CD8-positive, alpha-beta memory T cell (primary cell): ENCODE measurements at places on chromosomes 7 and 10. TPM values are rescaled to one million over a fixed set of nuclear protein-coding genes. Genes with fewer than 3 reads are reported as not detected.

DNA sequence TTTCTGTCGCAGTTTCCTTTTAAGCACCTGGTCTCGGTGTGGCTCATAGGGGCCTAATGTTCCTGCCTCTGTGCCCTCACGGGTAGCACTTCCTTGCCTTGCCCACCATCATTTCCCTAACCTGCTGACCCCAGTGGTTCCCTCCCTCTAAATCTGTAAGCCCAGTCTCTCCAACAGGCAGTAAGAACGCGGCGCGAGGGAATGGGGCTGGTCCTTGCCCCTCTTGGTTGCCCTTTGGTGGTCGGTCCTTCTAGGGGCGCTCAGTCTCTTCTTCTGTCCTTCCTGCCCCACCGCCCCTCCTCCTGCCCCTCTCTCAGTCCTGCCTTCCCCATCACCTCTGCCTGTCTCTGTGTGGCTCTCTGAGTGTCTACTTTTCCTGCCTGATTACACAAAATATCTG, 21.2 kb downstream of the EMX2 start:
- H3K4me3 ChIP-seq = no peak overlapping the region
- H3K27me3 ChIP-seq = peaks cover 3% of the 10 kb centered on the region
- DNase-seq = no peak
- no peaks in the 10 kb centered on the region for H3K36me3 ChIP-seq

GRCh38 chr10:49273082-49273465, 25.9 kb upstream of the C10orf71 start:
- DNase-seq = no peak
- H3K27me3 ChIP-seq = no peaks in the 10 kb centered on the region
- H3K4me3 ChIP-seq = no peak overlapping the region
- H3K36me3 ChIP-seq = no peaks in the 10 kb centered on the region

DNA sequence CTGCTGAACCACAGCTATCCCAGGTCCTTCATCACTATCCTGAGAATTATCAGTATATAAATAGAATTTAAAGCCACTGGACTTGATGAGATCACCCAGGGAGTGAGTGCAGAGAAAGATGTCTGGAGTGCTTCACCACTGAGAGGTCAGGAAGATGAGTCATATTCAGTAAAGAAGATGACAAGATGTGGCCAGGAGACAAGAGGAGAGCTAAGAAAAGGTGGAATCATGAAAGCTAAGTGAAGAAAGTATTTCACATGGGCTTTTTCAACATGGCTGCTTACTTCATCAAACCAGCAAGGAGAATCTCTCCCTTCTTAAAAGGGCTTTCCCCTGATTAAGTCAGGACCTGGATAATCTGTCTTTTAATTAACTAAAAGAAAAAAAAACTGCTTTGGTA, 9.1 kb upstream of the PRKAR2B start:
- no peak overlapping the region for H3K27ac ChIP-seq
- DNase-seq = no peak

Gene WEE2
- not detected for total RNA-seq

DNA sequence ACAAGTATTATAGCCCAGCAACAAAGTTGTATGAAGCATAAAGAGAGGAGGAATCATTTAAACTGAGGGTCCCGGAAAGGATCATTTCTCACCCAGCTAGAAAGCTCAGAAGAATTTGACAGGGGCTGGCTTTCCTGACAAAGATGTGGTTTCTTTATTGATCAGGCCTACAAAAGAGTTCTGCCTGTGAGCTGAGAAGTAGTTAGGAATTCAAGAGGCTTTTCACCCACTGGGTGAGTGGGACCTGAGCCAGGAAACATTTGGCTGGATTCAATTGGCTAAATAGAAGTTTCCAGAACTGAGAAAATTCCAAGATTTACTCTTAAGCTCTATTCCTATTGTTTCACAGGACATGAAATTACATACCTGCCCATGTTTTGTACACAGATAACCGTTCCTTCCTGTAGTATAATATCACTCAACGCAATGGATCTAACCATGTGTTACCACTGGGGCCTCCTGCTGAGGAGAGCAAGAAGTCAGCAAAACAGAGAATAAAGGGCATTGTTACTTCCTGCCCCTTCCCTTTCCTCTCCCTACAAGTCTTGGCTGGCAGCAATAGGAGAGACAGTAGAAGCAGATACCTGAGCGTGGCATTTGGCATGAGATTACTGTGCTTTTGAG, 53.9 kb upstream of the PAPSS2 start:
- no peak for DNase-seq
- H3K27me3 ChIP-seq = no peaks in the 10 kb centered on the region
- no peak overlapping the region for H3K4me3 ChIP-seq
- H3K36me3 ChIP-seq = no peaks in the 10 kb centered on the region
- H3K27ac ChIP-seq = no peak overlapping the region
- H3K4me1 ChIP-seq = no peaks in the 10 kb centered on the region

DNA sequence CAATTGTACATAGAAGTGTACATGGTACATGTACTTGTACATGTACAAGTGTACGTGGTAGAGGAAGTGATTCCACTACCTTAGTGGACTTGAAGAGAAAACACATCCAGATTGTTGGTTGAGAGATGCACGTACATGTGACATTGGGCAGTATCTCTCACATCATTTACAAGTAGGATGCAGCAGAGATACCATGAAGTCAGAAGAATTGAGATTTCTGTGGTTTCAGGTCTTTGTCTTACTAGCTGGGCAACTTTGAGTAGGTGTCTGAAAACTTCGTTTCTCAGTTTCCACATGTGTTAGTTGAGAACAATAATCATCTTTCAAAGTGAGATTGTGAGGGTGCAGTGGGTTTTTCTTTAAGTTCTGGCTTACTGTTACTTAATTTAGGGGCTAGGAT, 21.5 kb downstream of the CLDN12 start:
- H3K27me3 ChIP-seq = no peaks in the 10 kb centered on the region
- H3K27ac ChIP-seq = no peak overlapping the region
- no peak for DNase-seq
- no peaks in the 10 kb centered on the region for H3K36me3 ChIP-seq

Gene AMZ1
- total RNA-seq = not detected

DNA sequence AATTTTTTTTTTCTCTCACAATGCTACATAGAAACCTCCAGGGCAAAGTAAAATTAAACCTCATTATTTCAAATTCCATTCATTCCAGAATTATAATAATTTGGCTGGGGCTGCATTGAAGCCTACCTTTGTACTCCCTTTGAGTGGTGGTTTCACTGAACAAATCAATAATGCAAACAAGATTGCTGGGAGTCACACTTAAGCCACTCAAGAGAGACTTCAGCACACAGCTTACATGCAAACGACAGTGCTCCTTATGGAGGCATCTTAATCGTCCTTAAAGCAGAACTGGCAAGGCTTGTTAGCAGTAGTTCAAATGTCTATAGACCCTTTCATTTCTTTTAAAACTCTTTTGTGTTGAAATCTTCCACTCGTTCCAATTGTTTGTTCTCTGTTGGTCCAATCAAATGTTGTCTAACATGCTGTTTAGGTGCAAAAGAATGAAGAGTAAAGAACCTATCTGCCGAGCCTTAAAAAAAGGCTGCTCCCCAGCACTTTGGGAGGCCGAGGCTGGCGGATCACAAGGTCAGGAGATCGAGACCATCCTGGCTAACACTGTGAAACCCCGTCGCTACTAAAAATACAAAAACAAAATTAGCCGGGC, 294.9 kb downstream of the FGFR2 start:
- no peak overlapping the region for H3K27ac ChIP-seq
- no peaks in the 10 kb centered on the region for H3K4me1 ChIP-seq
- H3K27me3 ChIP-seq = no peaks in the 10 kb centered on the region
- H3K36me3 ChIP-seq = no peaks in the 10 kb centered on the region
- no peak for DNase-seq

GRCh38 chr7:1847260-1848001, 177.4 kb downstream of the ELFN1 start:
- H3K4me1 ChIP-seq = no peaks in the 10 kb centered on the region
- no peak overlapping the region for H3K27ac ChIP-seq
- no peaks in the 10 kb centered on the region for H3K27me3 ChIP-seq
- no peaks in the 10 kb centered on the region for H3K36me3 ChIP-seq

DNA sequence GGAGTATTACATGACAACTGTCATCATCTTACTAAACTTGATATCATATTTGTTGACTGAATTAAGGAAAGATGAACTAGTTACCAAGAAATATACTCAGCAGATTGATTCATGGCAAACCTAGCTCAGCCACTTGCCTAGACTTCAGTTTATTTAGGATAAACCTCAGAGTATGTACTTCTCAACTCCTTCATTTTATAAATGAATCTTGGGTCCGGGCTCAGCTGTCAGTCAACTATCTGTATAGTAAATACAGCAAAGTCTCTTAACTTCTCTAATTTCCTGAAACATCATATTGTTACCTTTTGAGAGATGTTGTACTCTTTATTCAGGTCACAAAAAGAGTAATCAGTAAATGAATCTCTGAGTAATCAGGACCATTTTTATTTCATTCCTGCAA, 211.0 kb upstream of the KLF14 start:
- no peaks in the 10 kb centered on the region for H3K27me3 ChIP-seq
- no peak overlapping the region for H3K4me3 ChIP-seq
- no peak for DNase-seq
- H3K27ac ChIP-seq = no peak overlapping the region

Gene SUPV3L1
- total RNA-seq = 50.0 TPM

Gene FAM237B
- total RNA-seq = not detected

GRCh38 chr7:158631574-158632195, 44.1 kb upstream of the PTPRN2 start:
- no peaks in the 10 kb centered on the region for H3K36me3 ChIP-seq
- no peak overlapping the region for H3K27ac ChIP-seq
- H3K4me3 ChIP-seq = no peak overlapping the region
- no peaks in the 10 kb centered on the region for H3K4me1 ChIP-seq
- DNase-seq = no peak

Gene NOM1
- 34.3 TPM for total RNA-seq

Gene CFAP58
- total RNA-seq = not detected

- no peak overlapping the region for H3K4me3 ChIP-seq
- H3K36me3 ChIP-seq = no peaks in the 10 kb centered on the region
- no peaks in the 10 kb centered on the region for H3K4me1 ChIP-seq
- H3K27ac ChIP-seq = no peak overlapping the region
Observed at GRCh38 chr7:80548840-80549530, 37.1 kb upstream of the GNAT3 start.

DNA sequence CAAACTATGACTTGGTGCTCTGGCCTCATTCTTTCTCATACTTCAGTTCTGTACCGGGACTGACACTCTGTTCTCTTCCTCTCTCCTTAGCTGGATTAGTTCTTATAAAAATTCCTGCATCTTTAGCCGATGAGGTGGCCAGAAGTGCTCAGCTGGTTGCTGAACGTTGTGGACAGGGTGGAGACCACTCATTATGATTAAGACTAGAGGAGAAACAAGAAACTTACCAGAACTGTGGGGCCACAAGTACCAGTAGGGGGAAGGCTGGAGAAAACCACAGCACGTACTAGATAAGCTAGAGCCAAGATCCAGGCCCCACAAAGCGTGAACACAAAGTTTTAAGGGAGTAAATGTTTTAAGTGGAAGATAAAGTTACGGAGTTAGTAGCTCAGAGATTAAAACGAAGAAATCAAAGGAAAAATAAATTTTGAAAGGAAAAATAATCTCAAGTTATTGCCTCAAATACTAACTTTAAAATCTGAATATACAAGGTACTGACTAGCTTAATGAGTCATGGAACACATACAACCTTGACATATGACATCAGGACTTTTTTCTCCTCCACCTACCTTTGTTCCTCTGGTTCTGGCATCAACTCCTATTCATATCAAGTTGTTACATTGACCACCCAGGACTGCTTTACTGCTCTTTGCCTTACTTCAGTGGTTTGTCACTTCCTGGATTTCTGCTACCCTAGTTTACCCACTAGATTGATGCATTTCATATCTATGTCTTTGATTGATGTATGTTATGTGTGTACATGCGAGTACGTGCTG, 469.0 kb downstream of the TFEC start:
- DNase-seq = no peak
- no peak overlapping the region for H3K27ac ChIP-seq
- no peak overlapping the region for H3K4me3 ChIP-seq
- H3K36me3 ChIP-seq = no peaks in the 10 kb centered on the region

- H3K36me3 ChIP-seq = peaks cover 41% of the 10 kb centered on the region
- peak; percentile 86 for DNase-seq
- H3K4me3 ChIP-seq = peak overlapping the region; percentile 91
- H3K4me1 ChIP-seq = peaks cover 76% of the 10 kb centered on the region
- peak overlapping the region; percentile 94 for H3K27ac ChIP-seq
Observed at GRCh38 chr7:44980393-44981034, 1.7 kb upstream of the MYO1G start.

Gene SPDYE2
- not detected for total RNA-seq

DNA sequence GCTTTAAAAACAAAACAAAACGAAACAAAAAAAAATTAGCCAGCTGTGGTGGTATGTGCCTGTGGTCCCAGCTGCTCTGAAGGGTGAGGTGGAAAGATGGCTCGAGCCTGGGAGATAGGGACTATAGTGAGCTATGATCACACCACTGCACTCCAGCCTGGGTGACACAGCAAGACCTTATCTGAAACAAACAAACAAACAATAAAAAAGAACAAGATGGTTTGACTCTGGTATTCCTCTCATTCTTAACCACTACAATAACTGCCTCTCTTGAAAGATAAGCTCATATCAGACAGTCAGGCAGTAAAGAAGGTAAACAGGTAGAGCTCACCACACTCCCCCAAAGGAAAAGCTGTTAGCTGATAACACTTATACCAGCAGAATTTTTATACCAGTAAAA, 14.1 kb upstream of the DUSP5 start:
- no peaks in the 10 kb centered on the region for H3K36me3 ChIP-seq
- no peaks in the 10 kb centered on the region for H3K27me3 ChIP-seq

- H3K27me3 ChIP-seq = no peaks in the 10 kb centered on the region
- H3K4me3 ChIP-seq = no peak overlapping the region
- DNase-seq = no peak
- no peak overlapping the region for H3K27ac ChIP-seq
Observed at GRCh38 chr10:132146941-132147915, 39.5 kb upstream of the DPYSL4 start.

Gene SLC26A3
- total RNA-seq = not detected

DNA sequence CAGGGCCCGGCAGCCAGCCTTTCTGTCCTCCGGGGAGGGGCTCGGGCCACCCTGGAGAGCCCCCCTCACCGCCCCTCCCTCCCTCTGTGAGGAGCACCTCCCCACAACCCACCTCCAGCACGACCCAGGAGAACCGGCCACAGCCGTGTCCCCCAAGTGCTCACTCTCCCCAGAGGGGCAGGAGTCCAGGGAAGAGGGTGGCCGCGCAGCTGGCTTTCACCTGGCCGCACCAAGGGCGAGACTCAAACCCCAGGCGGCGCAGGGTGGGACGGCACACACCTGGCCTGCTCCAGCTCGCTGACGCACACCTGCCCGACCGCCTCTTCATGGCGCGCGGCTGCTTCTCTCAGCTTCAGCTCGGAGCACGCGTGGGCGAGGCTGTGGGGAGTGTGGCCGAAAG, 73.4 kb downstream of the CFAP46 start:
- no peaks in the 10 kb centered on the region for H3K27me3 ChIP-seq
- no peak overlapping the region for H3K4me3 ChIP-seq
- no peaks in the 10 kb centered on the region for H3K4me1 ChIP-seq
- no peak overlapping the region for H3K27ac ChIP-seq

- H3K4me1 ChIP-seq = no peaks in the 10 kb centered on the region
Observed at GRCh38 chr7:86745013-86745745, 101.5 kb downstream of the GRM3 start.

- no peak overlapping the region for H3K4me3 ChIP-seq
- H3K36me3 ChIP-seq = no peaks in the 10 kb centered on the region
Observed at GRCh38 chr10:11012421-11013295, 5.0 kb upstream of the CELF2 start.
